Stimulated activated CD4-positive, alpha-beta T cell treated with anti-CD3 and anti-CD28 coated beads, Interleukin-15, amount 100 ng/mL, for 1 hour (primary cell): ENCODE measurements at places on chromosomes 1 and 21.

DNA sequence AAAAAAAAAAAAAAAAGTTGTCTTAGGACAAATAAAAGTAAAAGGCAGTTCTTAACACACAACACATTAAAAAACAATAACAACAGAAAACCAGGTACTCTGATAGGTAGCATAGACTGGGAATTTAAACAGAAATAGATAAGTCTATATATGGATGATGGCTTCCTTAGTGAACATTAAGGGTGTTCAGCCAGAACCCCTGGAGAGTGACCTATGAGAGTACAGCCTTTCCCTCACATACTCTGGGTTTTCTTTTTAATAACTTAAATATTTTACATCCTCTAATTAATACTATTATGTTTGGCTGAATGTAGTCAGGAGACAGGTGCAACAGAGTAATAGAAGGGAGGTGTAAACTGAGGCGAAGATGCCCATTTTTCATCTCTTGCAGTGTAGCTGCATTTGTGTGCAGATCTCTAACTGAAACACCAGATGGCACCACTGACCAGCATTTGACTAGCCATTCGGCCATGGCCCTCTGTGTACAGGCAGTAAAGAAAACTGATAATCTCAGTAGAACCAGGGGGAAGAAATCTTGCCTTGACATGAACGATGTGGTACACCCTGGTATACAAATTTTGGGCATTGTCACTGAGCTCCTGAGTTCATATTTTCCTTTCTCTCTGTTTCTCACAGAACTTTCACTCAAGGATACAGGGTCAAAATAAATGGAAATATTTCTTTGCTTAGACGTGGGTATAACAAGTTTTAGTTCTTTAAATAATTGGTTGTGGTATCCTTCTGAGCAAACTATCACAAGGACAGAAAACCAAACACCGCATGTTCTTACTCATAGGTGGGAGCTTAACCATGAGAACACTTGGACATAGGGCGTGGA is 7.6 kb downstream of the TTF2 start:
- DNase-seq: no peak

DNA sequence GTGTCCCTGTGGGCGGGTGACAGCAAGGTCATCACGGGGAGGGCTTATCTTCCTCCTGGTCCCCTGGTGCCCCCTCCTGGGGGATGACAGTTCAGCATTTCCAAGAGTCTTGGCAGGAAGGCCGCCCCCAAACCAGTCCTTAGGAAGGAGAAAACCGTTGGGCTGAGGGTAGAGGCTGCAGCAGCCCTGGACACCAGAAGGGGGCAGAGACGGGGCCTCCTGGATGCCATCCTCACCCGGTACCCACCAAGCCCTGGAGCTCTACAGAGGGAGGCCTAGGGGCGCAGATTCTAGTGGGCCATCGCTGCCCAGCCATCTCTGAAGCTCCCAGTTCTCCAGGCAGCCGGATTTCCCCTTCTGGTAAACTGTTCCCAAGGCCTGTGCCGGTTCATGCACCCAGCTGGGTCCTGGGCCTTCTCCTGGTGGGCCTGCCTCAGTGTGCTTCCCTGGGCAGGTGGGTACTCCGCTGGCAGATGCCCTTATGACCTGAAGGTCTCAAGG is 14.8 kb upstream of the ZNF669 start:
- no peak for DNase-seq

- DNase-seq: no peak
Measured at GRCh38 chr1:62746086-62746808, 37.7 kb upstream of the ATG4C start.

- no peak for DNase-seq
Measured at GRCh38 chr1:226618380-226618779, 69.8 kb downstream of the STUM start.

DNA sequence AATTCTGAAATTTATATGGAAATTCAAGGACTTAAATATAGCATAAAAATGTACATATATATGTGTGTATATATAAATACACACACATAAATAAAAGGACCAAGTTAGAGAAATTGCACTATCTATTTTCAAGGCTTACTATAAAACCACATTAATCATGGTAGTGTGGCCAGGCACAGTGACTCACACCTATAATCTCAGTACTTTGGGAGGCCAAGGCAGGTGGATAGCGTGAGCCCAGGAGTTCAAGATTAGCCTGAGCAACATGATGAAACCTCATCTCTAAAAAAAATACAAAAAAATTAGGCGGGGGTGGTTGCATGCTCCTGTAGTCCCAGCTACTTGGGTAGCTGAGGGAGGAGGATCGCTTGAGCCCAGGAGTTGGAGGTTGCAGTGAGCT is 171.4 kb upstream of the GORAB start:
- no peak for DNase-seq

DNA sequence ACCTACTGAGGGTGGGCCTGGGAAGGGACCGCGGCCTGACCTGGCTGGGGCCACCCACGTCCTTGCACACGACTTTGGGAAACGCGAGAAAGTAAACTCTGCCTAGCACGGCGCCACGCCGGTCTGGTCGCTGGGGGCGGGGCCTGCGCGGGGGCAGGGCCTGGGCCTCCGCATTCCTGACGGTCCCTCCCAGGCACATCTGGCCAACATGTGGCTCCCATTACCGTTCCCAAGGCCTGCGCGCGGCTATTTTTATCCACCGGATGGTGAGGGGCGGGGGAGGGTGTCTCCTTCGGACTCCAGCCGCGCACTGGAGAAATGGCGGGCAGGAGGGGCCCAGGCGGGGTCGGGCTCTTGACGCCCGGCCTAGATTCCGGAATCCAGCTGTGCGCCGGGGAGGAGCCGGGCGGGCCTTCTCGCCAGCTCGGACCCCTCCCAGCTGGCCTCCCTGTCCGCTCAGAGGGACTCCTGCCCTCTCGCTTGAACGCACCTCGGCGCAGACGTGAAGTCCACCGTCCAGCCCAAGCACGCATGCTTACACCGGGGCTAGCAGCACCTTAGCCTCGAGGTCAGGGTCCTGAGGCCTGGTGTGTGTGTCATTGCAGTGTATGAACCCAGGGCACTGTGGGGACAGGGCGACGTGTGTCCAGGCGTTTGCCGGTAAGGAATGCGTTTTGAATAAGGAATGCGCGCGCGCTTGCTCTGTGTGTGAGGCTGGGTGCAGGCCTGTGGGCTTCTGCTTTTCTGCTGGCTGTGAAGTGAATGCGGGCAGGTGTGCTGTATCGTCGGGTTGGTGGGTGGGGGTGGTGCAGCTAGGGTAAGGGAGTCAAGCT is 2.1 kb downstream of the EVA1B start:
- no peak for DNase-seq

DNA sequence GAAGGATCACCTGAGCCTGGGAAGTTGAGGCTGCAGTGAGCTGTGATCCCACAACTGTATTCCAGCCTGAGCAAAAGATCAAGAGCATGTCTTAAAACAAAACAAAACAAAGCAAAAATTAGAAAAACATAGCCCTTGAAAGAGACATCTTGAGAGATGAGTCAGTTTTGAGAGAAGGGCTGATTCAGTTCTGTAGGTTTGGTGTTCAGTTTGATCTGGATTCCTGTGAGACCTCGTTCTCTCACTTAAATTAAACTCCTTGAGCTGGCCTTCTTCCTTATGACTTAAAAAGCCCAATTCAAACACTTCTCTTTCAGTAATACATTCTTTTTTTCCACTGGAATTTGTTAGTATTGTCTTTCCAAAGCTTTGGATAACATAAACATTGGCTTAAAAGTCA is 164.2 kb downstream of the NRIP1 start:
- no peak for DNase-seq

- DNase-seq: no peak
Measured at GRCh38 chr21:31298618-31299269, 45.3 kb downstream of the TIAM1 start.

GRCh38 chr1:76425201-76426145 is 350.9 kb downstream of the ST6GALNAC3 start:
- no peak for DNase-seq

GRCh38 chr1:242454262-242455051 is 70.0 kb downstream of the PLD5 start:
- no peak for DNase-seq

- DNase-seq: no peak
Measured at GRCh38 chr1:17250601-17251000, 1.7 kb downstream of the PADI3 start.

GRCh38 chr21:14356746-14357145 is 26.2 kb downstream of the HSPA13 start:
- DNase-seq: no peak

- peak; percentile 99 for DNase-seq
Measured at GRCh38 chr1:32817159-32817814, at the start of the genes S100PBP and YARS1. S100PBP (plus strand) TSS chr1:32817653; CDS start chr1:32826100, 8,447 bp downstream. YARS1 (minus strand) TSS chr1:32817358; CDS start chr1:32817244, 114 bp downstream.

DNA sequence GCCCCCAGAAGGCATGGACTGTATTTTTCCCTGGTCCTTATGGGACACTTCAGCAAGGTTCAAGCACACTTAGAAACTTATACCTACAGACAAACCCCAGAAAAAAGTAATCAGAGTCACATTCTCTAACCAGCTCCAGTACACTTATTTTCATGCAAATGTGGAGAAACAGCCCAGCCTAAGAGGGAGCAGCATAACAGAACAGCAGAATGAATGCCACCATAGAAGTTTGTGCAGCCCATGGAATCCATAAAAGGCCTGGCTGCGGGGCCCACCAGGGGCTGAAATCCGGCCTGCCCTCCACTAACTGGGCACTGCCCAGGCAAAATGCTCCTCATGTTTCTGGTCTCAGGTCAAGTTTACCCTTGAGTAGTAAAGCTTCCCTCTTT is 60.4 kb upstream of the ATP1A1 start:
- no peak for DNase-seq

- DNase-seq: no peak
Measured at GRCh38 chr1:65207317-65207716, 59.3 kb downstream of the AK4 start.

DNA sequence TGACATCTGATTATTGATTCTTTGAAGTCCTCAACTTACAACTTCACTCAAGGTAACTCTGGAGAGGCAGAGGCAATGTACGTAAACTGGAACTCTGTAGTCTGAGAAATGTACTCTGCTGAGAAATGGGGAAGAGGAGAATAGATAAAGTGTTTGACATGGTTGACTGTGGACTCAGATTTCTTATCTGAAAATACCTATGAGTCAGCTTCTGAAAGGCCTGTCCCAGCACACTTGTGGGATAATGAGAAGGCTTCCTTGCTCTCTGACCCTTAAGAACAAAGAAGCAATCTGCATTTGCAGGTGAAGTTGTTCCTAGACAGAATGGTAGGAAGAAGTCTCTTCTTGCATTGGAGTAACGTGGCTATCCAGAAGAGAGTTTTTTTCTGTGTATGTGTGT is 1573.5 kb downstream of the BRINP3 start:
- DNase-seq: no peak

GRCh38 chr1:40980068-40980452 is 564 bp downstream of the CTPS1 start:
- DNase-seq: no peak

DNA sequence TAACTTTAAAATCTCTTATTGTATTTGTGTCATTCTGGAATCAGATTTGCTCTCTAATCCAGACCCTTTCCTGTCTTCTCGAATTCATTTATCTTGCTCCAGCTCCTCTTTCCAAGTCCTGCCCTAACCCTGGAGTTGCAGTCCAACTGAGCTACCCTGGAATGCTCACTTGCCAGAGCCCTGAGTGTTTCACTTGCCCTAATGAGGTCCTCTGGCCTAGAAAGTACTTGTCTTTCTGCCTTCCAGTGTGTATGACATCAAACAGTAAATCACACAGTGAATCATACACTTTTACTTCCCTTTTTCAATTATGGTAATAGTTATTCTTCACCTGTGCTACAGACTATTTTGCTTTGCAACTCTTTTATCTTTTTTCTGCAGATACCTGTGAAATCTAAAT is 96.9 kb downstream of the NEK7 start:
- no peak for DNase-seq

DNA sequence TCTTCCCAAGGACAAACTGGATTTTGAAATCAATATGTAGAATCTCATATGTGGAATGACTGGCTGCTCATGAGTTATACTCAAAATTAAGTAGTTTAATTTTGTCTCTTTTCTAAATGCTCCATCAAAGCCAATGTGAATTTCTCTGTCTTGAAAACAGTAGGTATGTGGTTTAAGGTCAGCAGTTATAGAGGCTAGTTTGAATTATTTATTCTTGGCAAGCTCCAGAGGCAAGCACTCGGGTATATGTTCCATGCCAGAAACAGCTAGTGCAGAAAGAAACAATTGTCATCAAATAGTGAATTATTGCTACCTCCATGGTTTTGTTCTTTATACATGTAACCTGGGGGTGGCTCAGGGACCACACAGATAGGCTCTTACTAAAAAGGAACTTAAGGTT is 63.5 kb downstream of the LRIG2 start:
- no peak for DNase-seq

DNA sequence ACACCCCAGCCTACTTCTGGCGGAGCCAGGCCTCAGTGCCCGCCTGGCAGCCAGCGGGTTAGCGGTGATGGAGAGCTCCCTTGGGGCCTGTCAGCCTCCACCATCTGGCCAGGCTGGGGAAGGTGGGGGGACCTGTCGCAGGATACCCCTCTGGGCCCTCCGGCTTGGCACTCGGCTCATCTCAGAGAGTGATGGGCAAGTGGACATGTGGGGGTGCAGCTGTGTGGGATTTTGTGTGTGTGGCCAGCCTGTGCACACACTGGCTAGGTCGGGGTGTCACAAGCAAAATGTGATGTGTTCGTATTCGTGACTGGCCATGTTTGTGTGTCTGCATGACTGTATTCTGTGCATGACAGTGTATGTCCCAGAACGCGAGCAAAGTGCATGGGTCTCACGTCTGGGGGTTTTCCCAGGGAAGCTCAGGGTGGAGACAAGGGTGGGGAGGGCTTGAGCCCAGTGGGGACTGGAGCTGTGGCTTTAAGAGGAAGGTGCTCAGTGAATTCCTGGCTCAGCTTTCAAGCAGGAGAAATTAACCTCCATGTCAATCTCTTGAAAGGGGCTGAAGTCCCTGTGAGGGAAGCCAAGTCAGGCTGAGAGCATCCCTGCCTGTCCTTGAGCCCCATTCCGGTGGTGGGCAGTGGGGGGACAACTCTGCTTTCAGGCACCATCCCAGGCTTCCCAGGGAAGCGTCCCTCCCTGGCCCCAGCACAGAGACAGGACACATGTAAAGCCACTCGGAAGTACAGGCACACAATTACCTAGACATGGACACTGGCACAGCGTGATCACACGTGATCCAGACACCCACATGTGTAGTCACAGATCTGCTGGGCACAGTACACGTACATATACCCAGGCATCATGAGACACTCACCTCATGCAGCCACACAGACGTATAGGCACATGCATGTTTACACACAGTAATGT is 21.1 kb upstream of the ADGRB2 start:
- DNase-seq: no peak

GRCh38 chr1:234725177-234726132 is 115.5 kb upstream of the IRF2BP2 start:
- DNase-seq: peak; percentile 61

DNA sequence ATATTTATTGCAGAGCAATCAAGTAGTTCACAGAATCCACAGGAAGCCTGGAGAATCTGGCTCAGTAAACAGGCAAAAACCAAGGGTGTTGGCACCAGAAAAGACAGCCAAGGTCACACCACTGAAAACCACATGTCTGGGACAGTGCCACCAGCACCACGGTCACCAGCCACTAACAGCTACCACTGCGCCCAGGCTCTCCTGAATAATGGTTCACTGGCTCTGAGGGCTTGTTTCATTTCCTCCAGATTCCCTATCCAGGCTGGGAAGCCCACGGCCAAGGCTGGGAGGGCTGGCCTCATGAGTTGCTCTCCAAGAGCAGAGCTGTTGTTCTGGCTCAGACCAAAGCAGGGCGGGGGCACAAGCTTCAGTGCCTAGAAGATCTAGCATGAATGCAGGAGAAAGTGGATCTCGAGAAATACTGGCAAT is 54.5 kb upstream of the PTGFRN start:
- DNase-seq: no peak

GRCh38 chr1:162069334-162070093 is at the start of gene NOS1AP:
NOS1AP (plus strand) TSS chr1:162069691; CDS start chr1:162070178, 487 bp downstream.
- DNase-seq: peak; percentile 53
